ENCODE measurements at places on chromosomes 16 and 17. TPM values are rescaled to one million over a fixed set of nuclear protein-coding genes. Genes with fewer than 3 reads are reported as not detected.

The AANAT gene
- not detected for total RNA-seq

The PYY gene
- total RNA-seq, result not detected

DNA sequence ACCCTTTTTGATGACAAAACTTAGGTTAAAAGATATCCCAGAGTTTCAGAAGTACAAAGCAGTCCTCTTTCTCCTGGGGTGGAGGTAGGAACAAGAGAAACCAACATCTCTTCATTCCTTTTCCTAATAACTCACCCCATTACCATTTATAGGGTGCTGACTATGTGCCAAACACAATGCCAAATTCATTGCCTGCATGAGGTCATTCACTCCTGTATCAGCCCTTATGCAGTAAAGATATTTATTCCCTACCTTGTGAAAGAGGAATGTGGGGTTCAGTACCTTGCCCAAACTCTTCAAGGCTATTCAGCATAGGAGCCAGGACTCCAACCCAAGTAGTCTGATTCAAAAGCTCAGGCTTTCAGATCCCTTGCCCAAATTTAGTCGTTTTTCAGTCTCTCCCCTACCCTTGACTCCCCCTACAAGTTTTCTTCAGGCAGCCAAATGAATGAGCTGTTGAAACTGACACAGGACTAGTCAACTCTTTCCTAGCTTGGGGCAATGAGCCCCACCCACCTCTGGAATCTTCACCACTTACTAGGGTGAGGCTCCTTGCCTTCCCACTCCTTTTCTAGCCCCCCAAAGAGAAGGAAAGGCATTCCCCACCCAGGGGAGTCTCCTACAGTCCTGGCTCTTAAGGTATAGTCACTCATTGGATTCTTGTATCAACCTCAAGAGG is 5.9 kb downstream of the KRT14 start:
- no peak for DNase-seq
- no peaks in the 10 kb centered on the region for H3K4me1 ChIP-seq
- no peak overlapping the region for H3K4me3 ChIP-seq
- no peak overlapping the region for H3K27ac ChIP-seq
- H3K36me3 ChIP-seq, result no peaks in the 10 kb centered on the region

DNA sequence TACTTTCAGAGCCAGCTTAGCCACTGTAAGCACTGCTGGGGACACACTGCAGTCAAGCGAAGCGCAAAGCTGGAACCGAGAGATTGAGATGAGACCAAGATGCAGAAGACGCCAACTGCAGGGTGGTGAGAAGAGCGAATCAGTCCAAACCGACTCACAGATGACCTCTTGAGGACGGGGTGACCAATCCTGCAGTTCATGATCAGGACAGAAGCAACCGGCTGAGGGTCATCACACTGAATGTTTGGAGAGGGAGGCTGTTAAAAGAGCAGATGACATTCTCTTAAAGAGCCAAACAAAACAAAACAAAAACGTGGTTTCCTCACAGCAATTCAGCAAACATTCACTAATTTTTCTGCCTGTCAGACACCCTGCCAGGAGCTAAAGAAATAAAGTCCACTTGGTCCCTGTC is 8.5 kb downstream of the HASPIN start:
- no peaks in the 10 kb centered on the region for H3K4me1 ChIP-seq
- H3K27me3 ChIP-seq, result no peaks in the 10 kb centered on the region
- DNase-seq, result no peak
- H3K27ac ChIP-seq, result no peak overlapping the region
- no peaks in the 10 kb centered on the region for H3K36me3 ChIP-seq
- H3K4me3 ChIP-seq, result no peak overlapping the region

GRCh38 chr17:40354221-40355122 is 10.1 kb downstream of the GJD3 start:
- no peak for DNase-seq
- H3K27me3 ChIP-seq, result no peaks in the 10 kb centered on the region
- no peaks in the 10 kb centered on the region for H3K4me1 ChIP-seq
- H3K36me3 ChIP-seq, result peaks cover 55% of the 10 kb centered on the region
- peak overlapping the region; percentile 31 for H3K27ac ChIP-seq

- no peak overlapping the region for H3K27ac ChIP-seq
- peaks cover 28% of the 10 kb centered on the region for H3K36me3 ChIP-seq
Measured at GRCh38 chr17:65527857-65528591, 33.4 kb downstream of the AXIN2 start.

- DNase-seq, result no peak
- no peak overlapping the region for H3K4me3 ChIP-seq
- no peaks in the 10 kb centered on the region for H3K27me3 ChIP-seq
- no peaks in the 10 kb centered on the region for H3K4me1 ChIP-seq
Measured at GRCh38 chr16:80367037-80367658, 173.6 kb upstream of the DYNLRB2 start.

DNA sequence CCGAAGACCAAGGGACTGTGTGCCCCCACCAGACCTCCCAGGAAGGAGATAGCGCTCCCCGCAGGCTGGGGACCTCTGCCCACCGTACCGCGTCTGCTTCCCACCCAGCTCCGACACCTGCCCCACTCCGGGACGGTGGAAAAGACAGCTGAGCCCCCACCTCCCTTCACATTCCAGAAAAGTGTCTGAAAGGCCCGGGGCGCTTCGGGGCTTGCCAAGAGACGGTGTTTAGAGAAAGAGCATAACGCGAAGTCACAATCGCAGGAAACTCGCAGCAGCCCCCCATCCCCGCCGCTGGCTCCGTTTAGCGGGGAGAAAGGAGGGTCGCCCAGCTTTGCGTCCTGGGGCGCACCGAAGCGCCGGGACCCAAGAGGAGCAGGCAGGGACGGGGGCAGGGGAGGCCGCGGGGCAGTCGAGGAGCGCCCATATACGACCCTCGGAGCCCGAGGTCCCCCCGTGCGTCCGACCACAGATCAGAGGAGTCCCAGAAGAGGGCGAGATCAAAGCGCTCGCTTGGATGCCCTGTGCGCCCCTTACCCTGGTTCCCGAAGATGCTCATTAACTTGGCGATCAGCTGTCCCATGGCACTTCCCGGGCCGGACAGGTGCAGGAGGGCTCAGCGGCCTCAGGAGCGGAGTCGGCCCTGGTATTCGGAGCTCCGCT is 652 bp downstream of the ARL5C start:
- no peaks in the 10 kb centered on the region for H3K36me3 ChIP-seq
- H3K4me3 ChIP-seq, result peak overlapping the region; percentile 85
- no peak for DNase-seq
- H3K27me3 ChIP-seq, result peaks cover 55% of the 10 kb centered on the region
- peaks cover 40% of the 10 kb centered on the region for H3K4me1 ChIP-seq

GRCh38 chr17:65039336-65039988 is 17.1 kb downstream of the GNA13 start:
- peak overlapping the region; percentile 11 for H3K4me3 ChIP-seq
- DNase-seq, result no peak

DNA sequence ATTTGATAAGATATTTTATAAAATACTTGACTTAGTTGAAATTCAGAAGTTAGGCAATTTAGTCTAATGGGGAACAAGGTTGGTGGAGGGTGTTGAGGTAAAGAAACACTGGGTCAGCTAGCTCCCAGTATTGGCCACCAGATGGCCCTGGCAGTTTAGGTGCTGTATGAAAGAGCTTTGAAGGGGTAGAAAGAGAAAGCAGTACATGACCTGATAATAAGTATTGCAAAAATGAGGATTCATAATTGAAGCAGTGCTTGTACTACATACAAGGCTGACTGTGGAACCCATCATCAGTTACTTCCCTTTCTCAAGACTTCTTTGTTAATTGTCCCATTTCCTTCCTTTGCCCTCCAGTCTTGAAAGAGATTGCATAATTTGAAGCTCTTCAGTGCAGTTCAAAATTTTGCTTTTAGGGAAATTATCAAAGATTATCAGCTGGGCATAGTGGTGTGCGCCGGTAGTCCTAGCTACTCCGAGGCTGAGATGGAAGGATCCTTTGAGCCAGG is 29.4 kb downstream of the TANC2 start:
- DNase-seq, result no peak
- no peaks in the 10 kb centered on the region for H3K27me3 ChIP-seq
- H3K36me3 ChIP-seq, result no peaks in the 10 kb centered on the region
- H3K4me3 ChIP-seq, result no peak overlapping the region
- no peak overlapping the region for H3K27ac ChIP-seq

Measured in T-cell (primary cell).